ENCODE measurements at places on chromosomes 12 and 14.

DNA sequence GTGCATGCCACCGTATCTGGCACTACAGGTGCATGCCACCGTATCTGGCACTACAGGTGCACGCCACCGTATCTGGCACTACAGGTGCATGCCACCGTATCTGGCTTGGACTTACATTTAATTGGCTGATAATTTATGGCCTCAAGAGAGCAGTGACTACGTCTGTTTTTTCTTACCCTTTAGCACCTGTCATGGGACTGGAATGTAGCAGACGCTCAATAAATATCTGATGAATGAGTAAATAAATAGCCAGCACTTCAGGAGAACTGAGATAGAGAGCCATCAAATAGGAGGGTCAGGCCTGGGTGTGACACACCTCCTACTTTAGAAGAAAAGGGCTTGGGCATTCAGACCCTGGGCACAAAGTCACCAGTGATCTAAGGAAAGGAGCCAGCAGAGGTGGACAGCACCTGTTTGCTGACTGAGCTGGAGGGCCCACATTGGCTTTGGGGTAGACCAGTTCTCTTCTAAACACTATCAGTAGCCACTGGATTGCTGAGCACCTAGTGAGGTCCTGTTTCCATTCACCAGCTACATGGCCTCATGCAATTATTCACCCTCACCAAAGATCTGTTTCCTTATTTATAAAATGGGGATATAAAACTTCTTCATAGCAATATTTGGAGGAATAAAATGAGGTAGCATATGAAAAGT, 50.1 kb downstream of the RFX4 start:
- DNase-seq: no peak

GRCh38 chr14:100764471-100765115, 37.9 kb downstream of the DLK1 start:
- no peak for DNase-seq

GRCh38 chr12:38279756-38280155, 36.8 kb upstream of the ALG10B start:
- no peak for DNase-seq

GRCh38 chr12:101045486-101046464, 164.3 kb downstream of the SLC5A8 start:
- DNase-seq: no peak

DNA sequence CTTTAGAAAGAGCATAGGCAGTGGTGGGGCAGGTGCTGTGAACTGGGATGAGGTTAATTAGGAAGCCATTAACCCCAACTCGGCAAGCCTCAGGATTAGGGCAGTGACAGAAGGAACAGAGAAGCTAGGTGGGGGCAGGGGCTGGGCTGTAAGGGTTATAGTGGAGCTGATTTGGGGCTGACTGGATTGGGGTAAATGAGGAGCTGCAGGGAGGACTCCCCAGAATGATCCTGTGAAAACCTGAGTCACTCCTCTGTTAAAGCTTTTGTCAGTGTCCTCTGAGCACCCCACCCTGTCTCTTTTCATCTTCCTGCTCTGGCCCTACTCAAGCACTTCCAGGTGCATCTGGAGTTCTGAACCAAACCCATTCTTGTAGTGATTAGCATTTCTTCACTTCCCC, 4.4 kb downstream of the KLC1 start:
- DNase-seq: no peak

DNA sequence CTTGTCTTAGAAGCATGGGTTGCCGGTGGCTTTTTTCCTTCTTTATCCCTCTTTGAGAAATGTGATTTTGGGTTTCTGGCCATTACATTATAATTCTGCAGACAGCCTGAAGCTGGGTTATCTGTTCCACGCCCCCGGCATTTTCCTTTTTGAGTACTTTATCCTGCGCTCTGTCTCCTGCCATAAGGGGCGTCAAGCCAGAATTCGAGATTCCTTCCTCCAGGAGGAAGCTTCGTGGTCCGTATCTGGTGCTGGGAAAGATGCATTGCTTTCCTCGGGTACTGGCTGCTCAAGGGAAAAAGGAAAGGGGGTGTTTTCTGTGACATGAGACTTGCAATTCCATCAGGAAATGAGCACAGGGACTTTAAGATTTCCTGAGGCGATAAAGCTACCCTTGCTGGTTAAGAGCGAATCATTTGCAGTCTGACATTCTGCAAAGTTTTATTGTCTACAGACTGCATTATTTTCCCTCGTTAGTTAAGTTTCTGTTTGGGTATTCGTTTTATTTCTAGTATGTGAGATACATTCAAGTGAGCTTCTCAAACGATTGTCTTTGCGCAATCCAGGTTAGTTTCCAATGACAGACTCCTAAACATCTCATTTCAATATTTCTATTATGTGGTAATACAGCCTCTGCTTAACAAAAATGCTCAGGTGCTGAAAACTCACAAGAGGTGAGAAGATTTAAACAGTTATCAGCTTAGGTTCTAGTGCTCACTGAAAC, 694 bp downstream of the AKAP5 start:
- DNase-seq: no peak

All from activated CD4-positive, alpha-beta T cell treated with anti-CD3 and anti-CD28 coated beads, Interleukin-2, amount 50 U/mL, for 4 hours (primary cell).